ENCODE measurements at places on chromosomes 12 and 14.

DNA sequence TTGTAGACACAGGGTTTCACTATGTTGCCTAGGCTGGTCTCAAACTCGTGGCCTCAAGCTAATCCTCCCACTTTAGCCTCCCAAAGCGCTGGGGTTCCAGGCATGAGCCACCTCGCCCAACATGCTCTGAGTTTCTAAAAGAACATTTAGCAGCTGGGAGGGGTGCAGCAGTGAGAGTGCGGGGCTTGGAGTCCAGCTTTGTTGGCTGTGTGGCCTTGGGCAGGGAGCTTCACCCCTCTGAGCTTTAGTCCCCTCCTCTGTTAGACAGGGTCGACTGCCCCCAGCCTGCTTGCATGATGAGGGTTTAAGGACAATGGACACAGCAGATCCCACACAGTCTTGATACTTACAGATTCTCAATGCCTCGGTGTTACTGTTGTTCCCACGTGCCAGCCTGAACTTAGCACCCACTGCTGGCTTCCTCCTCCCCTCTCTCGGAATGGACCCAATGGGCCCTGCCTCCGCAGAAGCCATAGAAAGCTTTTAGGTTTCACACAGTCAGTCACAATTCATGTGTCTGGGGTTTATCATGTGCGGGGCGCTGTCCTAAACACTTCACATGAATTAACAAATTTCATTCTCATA, 54.6 kb downstream of the PSMA6 start:
- no peak for DNase-seq

DNA sequence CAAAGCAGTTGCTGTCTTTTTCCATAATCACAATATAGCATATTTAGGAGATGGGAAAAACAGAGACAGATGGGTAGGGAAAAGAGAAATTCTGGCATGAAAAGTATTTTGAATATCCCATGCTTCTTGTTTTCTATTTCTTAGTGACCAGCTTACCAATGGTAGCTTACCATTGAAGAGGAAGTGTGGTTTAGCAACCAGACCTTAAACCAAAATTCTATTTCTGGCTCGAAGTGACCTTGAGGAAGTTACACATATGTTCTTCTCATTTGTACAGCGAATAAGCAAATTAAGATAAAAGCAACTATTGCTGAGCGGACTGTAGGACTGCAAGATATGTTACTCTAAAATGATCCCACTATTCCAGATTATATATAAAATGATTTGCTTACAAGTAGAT, 82.9 kb downstream of the FGD4 start:
- no peak for DNase-seq

- no peak for DNase-seq
These were observed 127.5 kb downstream of the PAPOLA start for GRCh38 chr14:96629558-96630222.

- peak; percentile 62 for DNase-seq
These were observed 123.9 kb downstream of the PRMT8 start for GRCh38 chr12:3614806-3615466.

DNA sequence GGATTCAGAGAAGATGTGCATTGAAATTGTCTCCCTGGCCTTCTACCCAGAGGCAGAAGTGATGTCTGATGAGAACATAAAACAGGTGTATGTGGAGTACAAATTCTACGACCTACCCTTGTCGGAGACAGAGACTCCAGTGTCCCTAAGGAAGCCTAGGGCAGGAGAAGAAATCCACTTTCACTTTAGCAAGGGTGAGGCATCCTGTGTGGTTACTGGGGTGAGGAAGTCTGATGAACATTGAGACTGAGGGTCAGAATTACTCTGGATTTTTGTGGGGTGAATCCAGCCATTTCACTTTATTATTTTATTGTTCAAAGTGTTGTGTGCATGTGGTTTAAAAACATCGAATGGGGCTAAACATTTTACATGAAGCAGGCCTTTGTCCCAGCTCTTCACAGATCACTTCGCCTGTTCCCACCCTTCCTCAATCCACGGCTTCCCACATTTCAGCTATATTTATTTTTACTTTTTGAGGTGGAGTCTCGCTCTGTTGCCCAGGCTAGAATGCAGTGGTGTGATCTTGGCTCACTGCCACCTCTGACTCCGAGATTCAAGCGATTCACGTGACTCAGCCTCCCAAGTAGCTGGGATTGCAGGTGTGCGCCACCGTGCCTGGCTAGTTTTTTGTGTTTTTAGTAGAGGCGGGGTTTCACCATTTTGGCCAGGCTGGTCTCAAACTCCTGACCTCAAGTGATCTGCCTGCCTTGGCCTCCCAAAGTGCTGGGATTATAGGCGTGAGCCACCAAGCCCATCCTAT, 40.6 kb downstream of the SUPT16H start:
- no peak for DNase-seq

DNA sequence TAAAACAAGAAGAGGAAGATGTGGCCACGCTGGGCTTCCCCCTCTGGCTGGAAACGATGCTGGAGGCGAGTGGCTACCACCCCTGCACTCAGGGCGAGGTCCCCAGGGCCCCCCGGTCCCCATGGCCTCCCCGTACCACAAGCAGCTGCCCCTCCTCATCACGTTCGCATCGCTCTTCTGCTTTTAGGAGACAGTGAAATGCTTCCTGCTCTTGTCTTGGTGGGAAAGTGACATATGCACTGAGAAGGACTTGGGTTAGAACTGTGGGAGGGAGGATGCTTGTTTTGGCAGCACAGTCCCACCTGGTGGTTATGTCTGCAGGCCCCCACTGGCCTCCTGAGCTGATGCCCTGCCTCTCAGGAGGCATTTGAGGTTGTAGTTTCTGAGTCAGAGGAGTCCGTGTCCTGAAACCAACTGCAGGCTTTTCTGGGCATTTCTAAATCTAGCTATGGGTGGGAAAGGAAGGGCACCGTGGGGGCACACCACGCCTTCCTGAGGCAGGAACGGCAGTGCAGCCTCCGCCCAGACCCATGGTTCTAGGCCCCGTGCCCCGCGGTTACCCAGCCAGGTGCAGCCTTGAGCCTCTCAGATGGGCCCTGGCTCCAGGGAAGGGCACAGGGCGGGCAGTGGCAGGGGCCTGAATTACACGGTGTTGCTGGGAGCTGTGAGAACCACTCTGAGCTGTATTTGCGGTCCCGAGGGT, 139.3 kb downstream of the ADGRD1 start:
- no peak for DNase-seq

GRCh38 chr14:71863049-71863448, 69.2 kb upstream of the RGS6 start:
- no peak for DNase-seq
